Right renal cortex interstitium (tissue), 3 donors: ENCODE measurements at places on chromosomes 2 and 18. TPM values are rescaled to one million over a fixed set of nuclear protein-coding genes. Genes with fewer than 3 reads are reported as not detected.

BOLL gene
- 0.08 TPM for polyA plus RNA-seq

SMYD1 gene
- polyA plus RNA-seq, result 0.74 TPM

CFAP53 gene
- 4.8 TPM for polyA plus RNA-seq

HK2 gene
- 10.1 TPM for polyA plus RNA-seq

CIDEA gene
- polyA plus RNA-seq, result not detected

IL18R1 gene
- polyA plus RNA-seq, result 2.1 TPM

HAAO gene
- 38.4 TPM for polyA plus RNA-seq

ANO7 gene
- polyA plus RNA-seq, result 1.4 TPM

TCF7L1 gene
- polyA plus RNA-seq, result 42.9 TPM

CRYBA2 gene
- not detected for polyA plus RNA-seq

CCDC68 gene
- 10.8 TPM for polyA plus RNA-seq

ACMSD gene
- polyA plus RNA-seq, result 43.0 TPM

ZNF521 gene
- 42.2 TPM for polyA plus RNA-seq

EIF2AK2 gene
- 34.0 TPM for polyA plus RNA-seq

COQ10B gene
- 20.8 TPM for polyA plus RNA-seq

RAB11FIP5 gene
- 39.9 TPM for polyA plus RNA-seq

ALPP gene
- polyA plus RNA-seq, result not detected

GRHL1 gene
- polyA plus RNA-seq, result 4.7 TPM

SAP130 gene
- polyA plus RNA-seq, result 29.1 TPM

SPDYA gene
- polyA plus RNA-seq, result 1.7 TPM

CNGA3 gene
- not detected for polyA plus RNA-seq

WDCP gene
- 15.1 TPM for polyA plus RNA-seq

DNAH6 gene
- 1.9 TPM for polyA plus RNA-seq

NT5DC4 gene
- polyA plus RNA-seq, result not detected

SERPINB13 gene
- not detected for polyA plus RNA-seq

GPR35 gene
- polyA plus RNA-seq, result 1.2 TPM
